ENCODE measurements at places on chromosomes 5 and 9.
A peak's percentile ranks its signal among the peaks of the same experiment; 100 is the strongest.

DNA sequence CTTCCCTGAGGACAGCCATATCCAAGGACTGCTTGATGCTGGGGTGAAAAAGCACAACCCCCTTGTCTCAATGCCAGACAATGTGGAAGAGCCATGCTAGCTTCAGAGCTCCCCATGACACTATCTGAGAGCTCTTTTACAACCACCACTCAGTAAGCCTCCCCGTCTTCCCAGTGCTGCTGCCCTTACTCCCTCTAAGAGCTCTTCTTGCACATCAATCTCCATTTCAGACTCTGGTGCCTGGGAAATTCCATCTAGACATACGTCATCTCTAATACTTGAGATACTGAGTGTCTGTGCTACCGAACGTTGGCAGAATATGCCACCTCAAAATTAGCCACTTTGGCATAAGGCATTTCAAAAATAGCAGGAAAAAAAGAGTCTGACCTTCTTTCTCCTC lies 94.5 kb downstream of the EDIL3 start:
- no peak for DNase-seq

DNA sequence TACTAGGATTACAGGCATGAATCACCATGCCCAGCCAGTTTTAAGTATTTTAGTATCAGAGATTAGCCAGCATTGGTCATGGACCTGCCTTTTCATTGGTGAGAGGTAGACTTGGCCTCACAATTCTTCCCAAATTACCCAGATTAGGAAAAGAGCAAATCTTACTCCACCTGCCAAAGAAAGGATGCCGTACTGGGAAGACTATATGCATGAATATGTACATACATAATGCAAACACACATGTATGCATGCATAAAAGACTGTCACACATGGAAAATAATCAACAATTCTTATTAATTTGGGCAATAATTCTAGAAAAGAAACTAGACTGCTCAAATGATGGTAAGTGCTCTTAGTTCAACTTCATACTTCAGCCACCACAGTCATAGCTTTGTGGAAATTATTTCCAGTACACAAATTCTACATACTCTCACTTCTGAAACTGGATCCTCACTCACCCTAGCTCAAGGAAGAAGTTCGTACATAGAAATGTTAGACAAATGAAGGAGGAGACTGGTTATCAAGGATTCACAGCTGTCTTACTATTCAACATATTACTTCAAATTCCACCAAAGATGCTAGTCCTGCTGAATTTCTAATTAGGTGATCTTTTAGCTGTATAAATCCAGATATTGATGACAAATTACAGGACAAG lies 73.7 kb downstream of the MINAR2 start:
- DNase-seq = no peak

GRCh38 chr5:111745075-111745739 lies 11.8 kb downstream of the NREP start:
- DNase-seq = no peak

DNA sequence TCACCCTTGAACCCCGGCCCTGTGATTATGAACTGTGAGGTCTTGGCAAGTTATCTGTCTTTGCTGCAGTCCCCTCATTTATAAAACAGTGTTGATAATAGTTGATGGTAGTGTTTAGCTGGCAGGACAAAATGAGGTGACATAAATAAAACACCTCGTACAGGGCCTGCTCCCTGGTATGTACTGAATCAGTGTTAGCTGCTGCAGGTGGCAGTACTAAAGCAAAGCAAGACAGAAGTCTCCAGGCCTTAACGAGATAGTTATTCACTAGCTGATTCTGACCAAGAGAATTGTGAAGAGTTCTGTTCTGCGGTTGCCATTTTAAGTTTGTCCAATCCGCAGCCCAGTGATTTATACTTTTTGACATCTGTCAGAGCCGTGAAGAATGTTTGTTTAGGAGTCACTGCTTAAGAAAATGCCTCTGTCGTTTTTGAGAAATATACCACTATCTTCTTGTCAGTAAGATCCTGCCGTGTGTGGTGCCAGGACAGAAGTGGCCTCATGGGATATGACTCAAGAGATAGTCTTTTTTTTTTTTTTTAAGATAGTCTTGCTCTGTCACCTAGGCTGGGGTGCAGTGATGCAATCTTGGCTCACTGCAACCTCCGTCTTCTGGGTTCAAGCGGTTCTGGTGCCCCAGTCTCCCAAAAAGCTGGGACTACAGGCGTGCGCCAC lies 75.9 kb downstream of the KDM4C start:
- DNase-seq = no peak

- no peak for DNase-seq
Observed at GRCh38 chr5:148255456-148255855, 13.1 kb upstream of the SPINK13 start.

DNA sequence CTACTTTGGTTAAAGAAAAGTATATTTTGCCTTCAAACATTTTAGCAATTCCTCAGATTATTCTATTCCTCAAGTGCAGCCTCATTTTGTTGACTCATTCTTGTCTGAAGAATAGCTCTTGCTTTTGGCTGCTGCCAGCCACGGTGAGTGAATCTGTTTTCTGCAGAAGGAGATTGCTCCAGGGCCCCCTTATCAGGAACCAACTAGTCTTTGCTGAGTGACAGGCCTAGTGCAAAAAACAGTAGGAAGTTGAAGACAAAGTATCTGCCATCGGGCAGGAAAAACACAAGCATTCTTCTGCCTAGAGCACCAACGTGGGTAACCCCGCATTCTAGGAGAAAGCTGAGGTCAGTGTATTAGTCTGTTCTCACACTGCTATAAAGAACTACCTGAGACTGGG lies 42.3 kb downstream of the ZNF883 start:
- no peak for DNase-seq

DNA sequence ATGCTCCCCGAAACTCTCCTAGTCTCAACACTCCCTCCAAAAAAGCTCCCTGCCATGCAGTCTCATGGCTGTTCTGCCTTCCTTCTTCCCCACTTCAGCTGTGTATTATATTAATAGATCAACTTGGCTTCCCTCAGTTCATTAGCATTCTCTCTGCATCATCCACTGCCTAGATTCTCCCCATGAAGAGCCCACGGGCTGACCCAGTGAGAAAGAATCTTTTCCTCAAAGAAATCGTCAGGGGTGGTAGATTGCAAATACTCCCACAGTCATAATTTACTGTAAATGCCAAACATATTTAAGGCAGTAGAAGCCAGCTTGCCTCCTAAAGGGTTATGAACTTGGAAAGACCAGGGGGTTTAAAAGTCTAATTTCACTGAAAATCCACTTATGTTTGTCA lies 33.5 kb downstream of the GNA14 start:
- DNase-seq = no peak

DNA sequence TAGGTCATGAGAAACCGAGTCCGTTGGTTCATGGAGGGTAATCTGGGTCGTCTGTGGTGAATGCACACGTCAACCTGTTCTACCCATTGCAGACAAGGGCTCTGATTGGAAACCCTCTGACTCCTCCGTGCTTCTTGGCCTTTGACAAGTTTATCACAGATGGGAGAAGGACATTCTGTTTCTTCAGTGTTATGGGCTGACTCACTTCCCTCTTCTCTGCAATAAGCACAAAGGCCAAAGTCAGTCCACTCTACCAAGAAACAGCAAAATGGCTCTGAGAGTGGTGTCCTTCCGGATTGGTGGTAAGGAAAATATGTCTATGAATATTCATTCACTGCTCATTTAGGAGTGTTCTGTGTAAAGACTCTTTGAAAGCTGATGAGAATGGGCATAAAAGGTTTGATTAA lies 89.3 kb downstream of the FEM1C start:
- no peak for DNase-seq

- DNase-seq = no peak
Observed at GRCh38 chr9:84145780-84146179, 165.2 kb downstream of the RMI1 start.

- DNase-seq = no peak
Observed at GRCh38 chr5:65390208-65390607, 91.5 kb downstream of the ADAMTS6 start.

DNA sequence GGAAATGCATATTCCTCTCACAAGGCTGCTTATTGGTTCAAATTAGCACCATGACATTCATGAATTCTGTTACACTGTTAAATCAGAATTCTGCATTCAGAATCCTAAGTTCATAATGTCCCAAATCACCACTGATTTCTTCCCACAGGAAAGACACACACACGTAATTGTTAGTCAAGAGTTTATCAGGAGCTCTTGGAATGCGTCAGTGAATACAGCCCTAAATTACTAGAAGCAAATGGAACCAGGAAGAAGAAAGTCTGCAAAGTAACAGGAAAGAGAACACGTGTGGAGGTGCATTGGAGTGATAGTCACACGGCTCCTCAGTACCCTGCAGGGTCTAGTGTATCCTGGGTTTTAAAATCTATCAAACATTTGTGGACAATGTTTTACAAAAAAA lies 110.2 kb downstream of the ANXA2R start:
- DNase-seq = no peak

DNA sequence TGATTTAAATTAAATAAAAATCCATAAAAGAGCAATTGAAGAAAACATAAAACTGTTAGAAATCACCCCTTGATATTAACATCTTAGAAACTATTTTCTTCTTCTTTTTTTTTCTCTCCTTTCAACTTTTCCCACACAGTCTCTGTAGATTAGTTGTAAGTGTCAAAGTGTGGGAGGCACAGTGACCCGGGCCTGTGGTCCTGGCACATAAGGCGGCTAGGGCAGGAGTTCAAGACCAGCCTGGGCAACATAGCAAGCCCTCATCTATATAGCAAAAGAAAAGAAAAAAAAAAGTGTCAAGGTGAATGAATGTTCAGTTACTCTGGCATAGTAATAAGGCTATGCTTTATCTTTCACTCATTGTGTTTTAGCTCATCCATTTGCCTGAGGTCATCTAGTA lies 14.2 kb downstream of the RORB start:
- DNase-seq = no peak

- DNase-seq = no peak
Observed at GRCh38 chr5:159800131-159800840, 116.0 kb upstream of the ADRA1B start.

GRCh38 chr9:130259044-130259443 lies 6.5 kb upstream of the HMCN2 start:
- DNase-seq = no peak

DNA sequence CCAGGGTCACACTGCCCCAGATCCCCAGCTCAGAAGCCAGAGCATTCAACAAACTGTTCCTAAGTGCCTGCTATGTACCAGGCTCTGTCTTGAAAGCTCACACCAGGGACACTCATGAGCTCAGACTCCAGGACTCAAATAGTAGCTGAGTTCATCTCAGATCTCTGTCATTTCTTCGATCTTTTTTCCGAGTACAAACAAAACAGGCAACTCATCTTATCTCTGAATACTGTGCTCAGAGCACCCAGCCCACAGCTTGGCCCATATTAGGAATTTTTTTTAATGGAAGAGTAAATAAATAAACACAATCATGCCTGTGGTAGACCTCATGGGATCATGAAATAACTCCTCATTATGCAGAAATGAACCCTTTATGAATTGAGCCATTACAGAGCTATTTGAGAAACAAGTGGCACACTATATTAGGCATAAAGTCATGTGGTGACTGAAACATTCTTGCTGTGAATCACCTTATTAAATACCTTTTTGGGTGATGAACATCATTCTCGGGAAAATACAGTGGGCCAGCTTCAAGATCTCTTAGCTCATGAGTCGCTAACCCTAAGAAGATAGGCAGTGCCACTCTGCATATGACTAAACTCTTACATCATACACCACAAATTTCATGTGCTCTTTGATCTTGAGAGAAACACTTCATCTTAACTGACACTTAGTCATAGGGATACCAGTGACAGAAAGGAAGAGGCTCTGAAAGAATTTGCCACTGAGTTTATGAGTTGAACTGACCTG lies 9.9 kb downstream of the SH3RF2 start:
- peak; percentile 28 for DNase-seq

- DNase-seq = no peak
Observed at GRCh38 chr5:115736004-115736689, 80.3 kb downstream of the CDO1 start.

GRCh38 chr9:111287127-111287526 lies 42.9 kb downstream of the OR2K2 start:
- DNase-seq = no peak

- DNase-seq = no peak
Observed at GRCh38 chr9:33193818-33194217, 26.7 kb upstream of the B4GALT1 start.

DNA sequence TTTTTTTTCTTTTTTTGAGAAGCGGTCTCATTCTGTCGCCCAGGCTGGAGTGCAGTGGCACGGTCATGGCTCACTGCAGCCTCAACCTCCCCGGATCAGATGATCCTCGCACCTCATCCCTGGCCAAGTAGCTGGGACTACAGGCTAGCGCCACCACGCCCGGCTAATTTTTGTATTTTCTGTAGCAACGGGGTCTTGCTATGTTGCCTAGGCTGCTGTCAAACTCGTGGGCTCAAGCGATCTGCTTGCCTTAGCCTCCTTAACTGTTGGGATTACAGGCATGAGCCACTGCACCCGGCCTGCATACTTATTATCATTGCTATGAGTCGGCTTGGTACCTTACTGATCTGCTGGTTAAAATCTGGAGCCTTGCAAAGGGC lies 790 bp upstream of the IARS1 start:
- no peak for DNase-seq

DNA sequence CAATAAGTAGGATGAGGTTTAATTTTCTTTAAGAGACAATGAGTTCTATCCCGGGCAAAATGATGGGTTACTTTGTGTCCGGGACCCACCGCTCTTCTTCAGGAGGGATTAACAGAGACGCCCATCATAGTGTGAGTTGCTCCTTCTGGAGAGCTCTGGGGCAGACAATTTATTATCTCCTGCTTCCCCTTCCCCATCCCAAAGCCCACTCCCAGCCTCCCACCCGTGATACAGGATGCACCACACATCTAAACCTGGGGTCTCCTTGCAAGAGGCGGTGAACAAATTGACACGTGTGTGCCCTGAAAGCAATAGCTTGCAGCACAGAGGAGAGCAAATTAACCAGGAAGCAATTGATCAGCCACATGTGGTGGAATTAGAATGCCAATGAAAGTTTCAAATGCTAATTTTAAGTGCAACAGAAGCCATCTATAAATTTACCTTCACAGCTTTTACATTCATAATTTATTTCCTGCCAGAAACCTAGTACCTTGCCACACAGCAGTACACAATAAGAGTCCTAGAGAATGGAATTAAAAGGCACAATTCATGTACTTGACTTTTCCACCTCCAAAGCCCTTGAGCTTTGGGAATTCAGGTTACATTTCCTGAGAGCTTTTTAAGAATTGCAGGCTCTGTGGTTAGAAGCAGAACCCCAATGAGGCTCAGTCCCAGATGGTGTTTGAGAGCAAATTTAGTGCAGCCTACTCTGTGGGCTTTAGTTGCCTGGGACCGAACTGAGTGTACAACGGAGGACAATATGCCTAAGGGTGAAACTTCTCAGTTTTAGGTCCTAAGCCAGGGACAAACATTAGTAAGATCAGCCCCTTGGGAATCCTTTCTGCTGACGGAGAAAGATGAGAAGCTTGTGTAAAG lies 399.6 kb downstream of the MED10 start:
- DNase-seq = no peak

- DNase-seq = no peak
Observed at GRCh38 chr9:134657666-134658377, 16.2 kb downstream of the COL5A1 start.

GRCh38 chr9:72133365-72134035 lies 15.7 kb upstream of the GDA start:
- DNase-seq = no peak

Measured in CD4-positive, alpha-beta T cell treated with Interleukin-21 for 1 hour (primary cell).